CD4-positive, CD25-positive, alpha-beta regulatory T cell (primary cell): ENCODE measurements at places on chromosomes 3 and 15. TPM values are rescaled to one million over a fixed set of nuclear protein-coding genes. Genes with fewer than 3 reads are reported as not detected.

DNA sequence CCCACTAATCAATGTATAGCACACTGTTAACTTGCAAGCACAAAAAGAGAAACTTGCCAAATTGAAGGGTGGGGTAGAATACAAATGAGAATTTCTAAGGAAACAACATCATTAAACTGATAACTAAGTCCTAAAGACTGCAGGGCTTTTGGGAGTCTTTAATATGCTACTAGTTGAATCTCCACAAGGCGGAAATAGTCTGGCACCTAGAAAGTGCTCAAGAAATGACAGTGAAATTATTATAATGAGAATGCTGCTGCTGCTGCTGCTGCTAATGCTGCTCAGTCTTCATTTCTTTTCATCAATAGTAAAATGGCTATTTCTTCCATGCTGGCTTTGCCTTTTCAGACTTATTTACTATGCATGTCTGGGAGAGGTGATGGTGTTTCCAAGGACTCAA is 91.8 kb downstream of the BTD start:
- DNase-seq = no peak
- no peaks in the 10 kb centered on the region for H3K4me1 ChIP-seq
- no peak overlapping the region for H3K27ac ChIP-seq
- H3K36me3 ChIP-seq = peaks cover 35% of the 10 kb centered on the region
- no peak overlapping the region for H3K4me3 ChIP-seq

GRCh38 chr15:33902043-33902442 is 66.3 kb upstream of the CHRM5 start:
- H3K27ac ChIP-seq = no peak overlapping the region
- no peaks in the 10 kb centered on the region for H3K4me1 ChIP-seq
- no peak for DNase-seq
- H3K27me3 ChIP-seq = no peaks in the 10 kb centered on the region

- no peak overlapping the region for H3K27ac ChIP-seq
- peaks cover 8% of the 10 kb centered on the region for H3K27me3 ChIP-seq
- no peak overlapping the region for H3K4me3 ChIP-seq
- H3K36me3 ChIP-seq = no peaks in the 10 kb centered on the region
- peak; percentile 29 for DNase-seq
Measured at GRCh38 chr3:185176750-185177359, 24.0 kb upstream of the C3orf70 start.

- H3K27me3 ChIP-seq = peaks cover 36% of the 10 kb centered on the region
- H3K27ac ChIP-seq = no peak overlapping the region
- H3K36me3 ChIP-seq = no peaks in the 10 kb centered on the region
- no peak for DNase-seq
- H3K4me1 ChIP-seq = no peaks in the 10 kb centered on the region
Measured at GRCh38 chr3:16869261-16870005, 15.3 kb upstream of the PLCL2 start.

The GOLGA8M gene
- not detected for polyA plus RNA-seq

DNA sequence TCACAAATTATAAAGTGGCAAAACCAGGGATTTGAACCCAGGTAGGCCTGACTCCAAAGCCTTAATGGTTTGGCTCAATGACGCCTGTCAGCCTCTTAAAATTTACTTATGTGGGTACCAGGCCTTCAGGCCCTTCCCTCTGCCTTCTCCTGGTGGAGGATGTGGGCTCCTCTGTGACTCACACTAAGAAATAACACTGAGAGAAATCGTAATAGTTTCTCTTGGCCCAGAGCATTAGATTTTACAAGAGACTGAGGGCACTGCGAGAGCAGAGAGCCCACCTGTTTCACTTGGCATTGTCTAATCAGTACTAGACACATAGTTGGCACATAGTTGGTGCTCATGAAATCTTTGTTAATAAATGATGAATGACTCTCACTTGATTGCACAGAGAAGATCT is 505.2 kb downstream of the SHQ1 start:
- no peak overlapping the region for H3K4me3 ChIP-seq
- H3K27ac ChIP-seq = peak overlapping the region; percentile 30
- H3K36me3 ChIP-seq = no peaks in the 10 kb centered on the region
- DNase-seq = peak; percentile 88
- H3K27me3 ChIP-seq = no peaks in the 10 kb centered on the region
- H3K4me1 ChIP-seq = peaks cover 46% of the 10 kb centered on the region

GRCh38 chr3:115836944-115837343 is 213.6 kb downstream of the GAP43 start:
- no peaks in the 10 kb centered on the region for H3K27me3 ChIP-seq
- H3K27ac ChIP-seq = no peak overlapping the region

DNA sequence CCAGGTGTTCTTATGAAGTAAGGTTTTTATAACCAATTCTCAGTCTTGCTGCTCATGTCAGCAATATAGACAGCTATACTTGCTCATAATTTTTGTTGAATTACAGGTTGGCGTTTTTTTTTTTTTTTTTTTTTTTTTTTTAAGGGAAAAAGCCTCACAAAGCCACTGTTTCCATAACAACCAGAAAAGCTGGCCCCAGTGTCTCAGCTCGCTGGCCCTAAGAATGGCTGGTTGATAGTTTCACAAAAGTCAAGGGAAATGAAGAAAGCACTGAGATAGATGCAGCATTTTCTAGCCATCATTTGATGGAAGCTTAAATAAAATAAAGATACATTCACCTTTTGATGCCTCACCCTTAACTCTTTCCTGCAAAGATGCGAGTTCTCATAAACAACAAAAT is 121.9 kb downstream of the C3orf70 start:
- H3K4me1 ChIP-seq = no peaks in the 10 kb centered on the region
- no peaks in the 10 kb centered on the region for H3K27me3 ChIP-seq
- no peak overlapping the region for H3K27ac ChIP-seq
- DNase-seq = no peak
- H3K4me3 ChIP-seq = no peak overlapping the region

GRCh38 chr3:20072422-20072821 is 32.2 kb downstream of the KAT2B start:
- H3K27ac ChIP-seq = no peak overlapping the region
- no peak for DNase-seq
- H3K4me1 ChIP-seq = peaks cover 13% of the 10 kb centered on the region
- peaks cover 48% of the 10 kb centered on the region for H3K36me3 ChIP-seq

DNA sequence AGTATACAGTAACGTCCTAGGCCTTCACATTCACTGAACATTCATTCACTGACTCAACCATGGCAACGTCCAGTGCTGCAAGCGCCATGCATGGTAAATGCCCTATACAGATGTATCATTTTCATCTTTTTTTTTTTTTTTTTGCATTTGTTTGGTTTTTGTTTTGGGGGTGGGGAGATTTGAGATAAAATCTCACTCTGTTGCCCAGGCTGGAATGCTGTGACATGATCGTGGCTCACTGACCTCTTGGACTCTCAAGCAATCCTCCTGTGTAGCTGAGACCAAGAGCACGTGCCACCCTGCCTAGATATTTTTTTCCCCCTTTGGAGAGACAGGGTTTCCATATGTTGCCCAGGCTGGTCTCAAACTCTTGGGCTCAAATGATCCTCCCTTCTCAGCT is 37.4 kb downstream of the SUSD5 start:
- H3K27ac ChIP-seq = no peak overlapping the region
- no peaks in the 10 kb centered on the region for H3K27me3 ChIP-seq
- DNase-seq = no peak

- no peak for DNase-seq
- H3K36me3 ChIP-seq = no peaks in the 10 kb centered on the region
- no peak overlapping the region for H3K27ac ChIP-seq
- peaks cover 29% of the 10 kb centered on the region for H3K27me3 ChIP-seq
Measured at GRCh38 chr3:132735589-132735988, 13.4 kb upstream of the NPHP3 start.

DNA sequence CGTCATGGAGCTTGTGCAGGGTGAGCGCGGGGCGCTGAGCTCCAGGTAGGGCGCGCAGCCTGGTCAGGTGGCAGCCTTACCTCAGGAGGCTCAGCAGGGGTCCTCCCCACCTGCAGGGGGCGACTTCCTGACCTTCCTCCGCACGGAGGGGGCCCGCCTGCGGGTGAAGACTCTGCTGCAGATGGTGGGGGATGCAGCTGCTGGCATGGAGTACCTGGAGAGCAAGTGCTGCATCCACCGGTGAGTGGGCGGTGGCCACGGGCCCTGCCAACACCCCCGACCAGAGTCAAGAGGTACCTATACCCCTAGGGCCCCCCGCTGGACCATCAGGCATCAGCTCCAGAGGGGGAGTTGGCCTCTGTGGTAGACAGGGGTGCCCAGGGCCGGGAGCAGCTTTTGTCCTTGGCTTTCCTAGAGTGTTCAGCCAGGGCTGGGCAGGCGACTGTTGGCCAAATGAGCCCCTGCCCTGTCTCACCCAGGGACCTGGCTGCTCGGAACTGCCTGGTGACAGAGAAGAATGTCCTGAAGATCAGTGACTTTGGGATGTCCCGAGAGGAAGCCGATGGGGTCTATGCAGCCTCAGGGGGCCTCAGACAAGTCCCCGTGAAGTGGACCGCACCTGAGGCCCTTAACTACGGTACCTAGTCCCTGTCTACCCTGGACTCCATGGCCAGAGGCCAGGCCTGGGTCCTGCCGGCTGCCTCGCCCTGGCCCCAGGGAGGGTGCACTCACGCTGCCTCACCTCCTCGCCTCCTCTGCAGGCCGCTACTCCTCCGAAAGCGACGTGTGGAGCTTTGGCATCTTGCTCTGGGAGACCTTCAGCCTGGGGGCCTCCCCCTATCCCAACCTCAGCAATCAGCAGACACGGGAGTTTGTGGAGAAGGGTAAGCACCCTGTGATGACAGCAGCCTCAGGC is 9.1 kb downstream of the FES start:
- no peaks in the 10 kb centered on the region for H3K27me3 ChIP-seq
- H3K36me3 ChIP-seq = no peaks in the 10 kb centered on the region
- H3K27ac ChIP-seq = no peak overlapping the region
- DNase-seq = no peak
- H3K4me1 ChIP-seq = no peaks in the 10 kb centered on the region

DNA sequence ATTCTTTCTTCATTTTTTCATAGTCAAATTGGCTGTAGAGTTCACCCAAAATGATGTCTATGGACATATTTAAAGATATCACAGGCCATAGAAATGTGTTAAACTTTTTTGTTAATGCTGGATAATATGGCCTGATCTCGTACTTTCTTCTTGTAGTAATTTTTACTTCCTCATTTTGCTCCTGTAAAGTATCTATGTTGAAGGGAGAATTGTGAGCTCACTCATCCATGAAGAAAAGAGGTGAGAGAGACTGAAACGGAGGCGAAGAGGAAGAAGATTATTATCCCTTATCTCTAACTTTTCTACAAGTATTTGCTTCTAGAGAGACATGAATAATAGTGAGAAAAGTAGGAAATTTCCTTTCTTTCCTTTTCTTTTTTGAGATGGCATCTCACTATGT is 613.8 kb upstream of the TBL1XR1 start:
- no peaks in the 10 kb centered on the region for H3K36me3 ChIP-seq
- DNase-seq = no peak
- no peaks in the 10 kb centered on the region for H3K27me3 ChIP-seq
- peaks cover 13% of the 10 kb centered on the region for H3K4me1 ChIP-seq

DNA sequence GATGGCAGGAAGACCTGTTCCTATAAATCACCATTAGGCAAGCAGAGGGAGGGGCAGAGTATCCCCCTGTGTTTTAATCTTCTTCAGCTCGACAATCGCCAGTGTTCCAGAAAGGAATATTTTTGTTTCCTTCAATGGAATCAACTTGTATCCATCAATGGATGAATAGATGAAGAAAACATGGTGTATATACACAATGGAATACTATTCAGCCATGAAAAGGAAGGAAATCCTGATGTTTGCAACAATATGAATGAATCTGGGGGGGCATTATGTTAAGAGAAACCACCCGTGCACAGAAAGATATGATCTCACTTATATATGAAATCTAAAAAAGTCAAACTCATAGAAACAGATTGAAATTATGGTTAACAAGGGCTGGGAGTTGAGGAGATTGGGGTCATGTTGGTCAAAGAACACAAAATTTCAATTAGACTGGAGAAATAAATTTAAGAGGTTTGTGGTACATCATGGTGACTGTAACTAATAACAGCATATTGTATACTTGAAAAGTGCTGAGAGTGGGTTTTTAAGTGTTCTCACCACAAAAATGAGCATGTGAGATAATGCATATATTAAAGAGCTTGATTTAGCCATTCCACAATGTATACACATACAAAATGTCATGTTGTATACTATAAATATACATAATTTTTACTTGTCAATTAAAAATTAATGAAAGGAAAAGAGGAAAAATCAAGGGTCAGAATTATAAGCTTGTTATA is 64.2 kb upstream of the ITGA11 start:
- H3K27me3 ChIP-seq = peaks cover 2% of the 10 kb centered on the region
- H3K4me3 ChIP-seq = no peak overlapping the region
- no peaks in the 10 kb centered on the region for H3K36me3 ChIP-seq
- no peak for DNase-seq

The ACKR2 gene
- not detected for polyA plus RNA-seq

- H3K36me3 ChIP-seq = no peaks in the 10 kb centered on the region
- no peak overlapping the region for H3K4me3 ChIP-seq
- no peak overlapping the region for H3K27ac ChIP-seq
- no peak for DNase-seq
Measured at GRCh38 chr3:27324686-27325085, 44.5 kb downstream of the NEK10 start.

DNA sequence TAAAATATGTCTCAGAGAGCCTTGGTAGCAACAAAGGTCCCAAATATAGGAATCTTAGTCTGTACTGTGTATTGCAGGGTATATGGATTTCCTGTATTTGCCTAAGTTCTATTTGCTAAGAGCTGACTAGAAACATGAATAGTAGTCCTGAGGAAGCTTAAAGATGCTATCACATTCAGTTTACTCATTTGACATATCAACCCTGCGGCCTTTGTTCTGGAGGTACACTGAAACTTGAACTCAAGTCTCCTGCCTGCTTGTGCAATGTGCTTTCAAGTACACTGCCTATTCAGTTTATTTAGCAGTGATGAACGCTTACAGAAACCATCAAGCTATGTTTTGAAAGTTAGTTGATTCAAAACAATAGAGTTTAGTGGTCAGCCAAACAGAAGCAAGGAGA is 21.1 kb downstream of the IL1RAP start:
- peaks cover 17% of the 10 kb centered on the region for H3K4me1 ChIP-seq
- H3K36me3 ChIP-seq = no peaks in the 10 kb centered on the region
- DNase-seq = no peak
- H3K27me3 ChIP-seq = no peaks in the 10 kb centered on the region

The GOLGA8A gene
- polyA plus RNA-seq = 4.6 TPM
